ENCODE measurements at places on chromosomes 2 and 18.

- DNase-seq = no peak
Observed at GRCh38 chr2:176648700-176649297, 379.6 kb downstream of the MTX2 start.

GRCh38 chr2:217551252-217551899 lies 451.4 kb downstream of the TNS1 start:
- DNase-seq = peak; percentile 91

DNA sequence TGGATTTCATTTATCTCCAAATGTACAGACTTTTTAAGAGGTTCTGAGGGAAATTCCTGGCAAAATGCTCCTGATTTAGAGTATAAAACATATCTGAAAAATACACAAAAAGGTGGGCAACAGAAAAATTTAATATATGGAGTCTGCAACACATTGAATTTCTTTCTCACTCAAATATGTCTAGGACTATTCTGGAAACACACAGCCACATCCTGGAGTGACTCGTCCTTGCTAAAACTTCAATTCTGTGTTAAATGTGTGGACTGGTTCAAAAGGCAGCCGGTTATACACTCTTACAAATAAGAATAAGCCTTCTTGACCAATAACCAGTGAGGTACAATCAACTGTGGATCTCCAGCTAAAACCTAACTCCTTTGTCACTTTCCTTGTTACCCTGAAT lies 44.1 kb upstream of the RND3 start:
- DNase-seq = no peak

DNA sequence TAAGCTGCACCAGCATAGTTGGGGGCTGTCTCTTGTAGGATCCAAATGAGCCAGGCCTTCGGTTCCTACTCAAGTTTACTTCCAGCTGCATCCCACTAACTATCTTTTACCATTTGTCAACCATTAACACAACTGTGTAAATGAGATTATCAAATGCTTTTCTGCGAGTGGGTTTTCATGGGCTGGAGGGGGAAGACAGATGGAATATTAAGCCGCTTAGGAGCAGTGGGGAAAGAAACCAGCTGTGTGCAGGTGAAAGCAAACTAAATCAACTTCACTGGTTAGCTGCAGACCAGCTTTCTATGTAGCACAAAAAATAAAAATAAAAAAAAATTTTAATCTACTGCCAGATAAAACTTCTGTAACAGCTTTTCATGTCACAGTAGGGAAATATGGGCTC lies 307.3 kb upstream of the FBXO11 start:
- DNase-seq = no peak

- DNase-seq = no peak
Observed at GRCh38 chr2:84815146-84815545, 65.7 kb downstream of the TRABD2A start.

DNA sequence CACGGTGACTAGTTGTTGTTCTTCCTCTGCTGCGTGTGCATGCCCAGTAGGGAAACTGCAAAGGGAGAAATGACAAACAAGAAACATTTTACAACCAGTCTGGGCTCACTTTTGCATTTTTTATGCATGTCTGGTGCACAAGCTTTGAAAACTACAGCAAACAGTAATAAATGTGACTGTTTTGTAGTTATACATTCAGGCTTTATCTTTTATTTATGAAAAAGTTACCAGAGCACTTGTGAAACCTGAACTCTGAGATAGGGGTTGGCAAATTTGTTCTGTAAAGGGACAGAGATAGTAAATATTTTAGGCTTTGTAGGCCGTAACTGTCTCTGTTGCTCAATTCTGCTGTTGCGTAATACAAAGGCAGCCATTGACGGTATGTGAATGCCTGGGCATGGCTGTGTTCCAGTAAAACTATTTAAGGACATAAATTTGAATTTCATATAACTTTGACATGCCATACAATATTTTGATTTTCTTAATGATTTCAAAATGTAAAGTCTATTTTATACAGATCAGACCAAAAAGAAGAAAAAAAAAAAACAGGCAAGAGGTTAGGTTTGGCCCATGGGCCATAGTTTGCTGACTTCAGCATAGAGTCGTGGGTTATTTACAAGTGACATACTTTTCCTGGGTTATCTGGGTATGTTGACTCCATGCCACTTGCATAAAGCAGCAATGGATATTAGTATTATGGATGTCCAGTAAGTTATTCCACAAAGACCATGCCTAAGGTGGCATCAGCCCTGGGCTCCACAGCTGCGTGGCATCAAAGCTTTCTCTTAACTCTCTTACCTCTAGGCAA lies 53.6 kb upstream of the EML6 start:
- peak; percentile 91 for DNase-seq

- DNase-seq = no peak
Observed at GRCh38 chr2:88561646-88562388, 65.4 kb downstream of the EIF2AK3 start.

GRCh38 chr18:9741793-9742523 lies 33.9 kb downstream of the RAB31 start:
- no peak for DNase-seq

DNA sequence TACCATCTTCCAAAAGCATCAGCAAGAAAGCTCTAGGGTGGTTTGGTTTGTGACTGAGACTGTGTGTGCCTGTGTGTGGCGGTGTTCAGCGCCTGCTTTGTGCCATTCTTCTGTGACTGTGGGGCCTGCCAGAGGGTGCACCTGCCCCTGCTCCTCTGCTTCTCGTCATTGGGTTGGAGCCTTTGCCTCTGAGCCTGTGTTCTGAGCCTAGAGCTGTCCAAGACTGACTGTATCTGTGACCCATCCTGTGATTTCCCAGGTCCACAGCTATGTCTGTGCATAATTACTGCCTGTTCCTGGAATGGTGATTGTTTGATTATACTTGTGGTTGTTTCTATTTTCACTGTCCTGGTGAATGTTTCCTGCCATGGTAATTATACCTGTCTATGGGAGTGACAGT lies 57.1 kb upstream of the KLHL29 start:
- no peak for DNase-seq

- peak; percentile 70 for DNase-seq
Observed at GRCh38 chr18:31101183-31102024, 817 bp downstream of the DSC2 start.

DNA sequence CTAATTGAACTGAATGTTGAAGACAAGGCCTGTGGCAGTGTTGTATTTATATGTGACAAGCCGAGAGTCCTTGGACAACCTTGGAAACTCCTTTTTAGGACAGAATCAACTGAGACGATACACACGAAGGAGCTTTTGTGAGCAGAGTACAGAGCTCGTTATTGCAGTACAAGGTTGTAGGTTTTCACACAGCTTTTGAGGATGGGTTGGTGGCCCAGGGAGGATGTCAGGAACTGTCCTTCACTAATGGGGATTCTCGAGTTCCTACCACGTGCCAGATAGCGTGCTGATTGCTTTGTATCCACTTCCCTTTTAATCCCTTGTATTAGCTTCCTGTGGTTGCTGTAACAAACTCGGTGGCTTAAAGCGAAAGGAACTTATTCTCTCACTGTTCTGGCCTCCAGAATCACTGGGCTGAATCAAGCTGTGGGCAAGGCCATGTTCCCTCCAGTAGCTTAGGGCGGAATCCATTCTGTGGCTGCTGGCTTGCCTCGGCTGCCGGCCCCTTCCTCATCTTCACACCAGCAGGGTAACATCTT lies 20.2 kb downstream of the INPP4A start:
- DNase-seq = no peak

DNA sequence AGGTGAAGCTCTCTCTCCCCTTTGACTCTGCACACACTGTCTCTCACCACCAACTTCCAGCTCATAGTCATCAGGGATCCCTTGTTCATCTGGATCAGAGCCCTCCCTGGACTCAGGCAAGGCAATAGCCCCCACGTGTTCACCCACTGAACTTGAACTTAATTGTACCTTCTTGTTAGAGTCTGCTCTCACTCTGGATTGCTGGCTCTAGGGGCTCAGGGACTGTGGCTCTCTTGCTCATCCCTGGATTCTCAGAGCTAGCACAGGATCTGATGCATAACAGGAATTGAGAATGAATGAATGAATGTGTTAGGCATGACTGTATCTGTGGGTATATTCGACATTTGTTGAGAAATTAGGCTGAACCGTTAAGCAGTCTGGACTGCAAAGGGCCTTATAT lies 16.7 kb upstream of the ASAP2 start:
- no peak for DNase-seq

DNA sequence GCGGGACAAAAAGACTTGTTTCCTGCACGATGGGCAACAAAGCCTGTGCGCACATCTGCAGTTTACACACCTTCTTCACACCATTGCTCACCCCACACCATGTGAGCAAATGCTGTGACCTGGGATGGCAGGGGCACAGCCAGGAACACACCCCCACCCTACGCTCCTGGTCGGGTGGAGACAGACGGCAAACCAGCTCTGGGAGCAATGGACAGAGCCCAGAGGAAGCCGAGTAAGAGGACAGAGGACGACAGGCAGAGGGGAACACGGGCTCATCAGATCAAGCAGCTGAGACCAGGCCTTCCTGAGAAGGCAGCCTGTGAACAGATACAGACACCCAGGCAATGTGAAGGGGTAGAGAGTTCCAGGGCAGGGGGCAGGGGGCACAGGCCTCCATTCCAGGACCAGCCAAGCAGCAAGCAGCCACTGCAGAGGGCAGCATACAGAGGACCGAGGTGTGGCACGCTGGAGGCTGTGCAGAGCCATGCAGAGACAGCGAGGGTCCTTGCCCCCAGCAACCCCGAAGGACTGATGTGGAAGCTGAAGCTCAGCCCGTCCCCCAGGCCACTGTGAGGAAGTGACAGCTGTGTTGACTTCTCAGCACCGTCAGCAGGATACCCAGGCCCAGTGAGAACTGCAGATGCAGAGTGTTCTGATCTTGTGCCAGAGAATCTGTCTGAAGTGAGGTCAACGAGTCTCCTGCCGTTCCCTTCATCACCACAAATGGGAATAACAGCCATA lies 46.2 kb downstream of the PARD6G start:
- peak; percentile 43 for DNase-seq

- DNase-seq = peak; percentile 42
Observed at GRCh38 chr18:50870138-50870845, 8.6 kb upstream of the ME2 start.

GRCh38 chr2:44969936-44970335 lies 28.4 kb downstream of the SIX3 start:
- DNase-seq = no peak

- peak; percentile 21 for DNase-seq
Observed at GRCh38 chr2:54728669-54729120, 5.2 kb downstream of the EML6 start.

DNA sequence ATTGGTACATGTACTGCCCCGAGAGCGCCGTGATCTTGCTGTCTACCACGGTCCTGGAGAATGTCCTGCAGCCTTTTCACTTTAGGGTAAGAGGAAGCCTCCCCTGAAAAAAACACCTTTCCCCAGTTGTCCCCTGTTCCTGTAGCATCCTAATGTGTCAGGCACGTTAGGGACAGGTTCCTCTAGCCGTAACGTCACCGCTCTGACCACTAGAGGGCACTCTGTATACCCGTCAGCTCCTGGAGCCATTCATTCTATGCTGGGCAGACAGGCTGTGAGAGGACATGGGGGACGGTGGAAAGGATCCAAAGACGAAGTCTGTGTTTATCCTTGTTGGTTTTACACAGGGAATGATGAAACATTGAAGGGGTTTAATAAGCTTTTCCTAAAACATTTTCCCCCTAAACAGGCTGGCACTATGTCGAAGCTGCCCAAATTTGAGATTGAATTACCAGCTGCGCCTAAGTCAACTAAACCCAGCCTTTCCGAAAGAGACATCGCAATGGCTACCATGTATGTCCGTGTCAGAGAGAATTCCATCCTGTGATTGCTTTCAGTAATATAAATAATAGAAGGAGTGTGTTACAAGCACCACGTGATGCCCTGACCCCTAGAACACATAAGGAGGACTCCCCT lies 12.7 kb downstream of the RMC1 start:
- DNase-seq = peak; percentile 83

- DNase-seq = peak; percentile 73
Observed at GRCh38 chr18:57845605-57846074, 42.5 kb upstream of the ATP8B1 start.

DNA sequence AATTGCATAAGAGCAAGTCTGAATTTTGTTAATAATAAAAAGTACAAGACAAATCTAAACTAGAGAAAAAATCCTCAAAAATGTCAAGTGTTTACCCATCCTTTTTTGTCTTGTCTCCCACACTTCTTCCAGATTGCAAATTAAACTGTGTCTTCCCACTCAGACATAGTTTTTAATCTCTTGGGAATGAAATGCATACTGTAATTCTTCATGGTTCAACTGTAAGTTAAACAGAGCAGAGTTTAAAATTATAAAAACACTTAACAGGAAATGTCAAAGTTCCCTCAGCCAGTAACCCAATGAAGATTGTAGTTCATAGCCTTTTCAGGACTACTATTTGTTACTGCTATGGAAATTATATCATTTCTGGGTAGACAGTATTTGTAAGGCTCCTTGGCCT lies 171.8 kb downstream of the UBE2E3 start:
- DNase-seq = no peak

- DNase-seq = no peak
Observed at GRCh38 chr18:39991696-39992265, 1963.3 kb upstream of the PIK3C3 start.

DNA sequence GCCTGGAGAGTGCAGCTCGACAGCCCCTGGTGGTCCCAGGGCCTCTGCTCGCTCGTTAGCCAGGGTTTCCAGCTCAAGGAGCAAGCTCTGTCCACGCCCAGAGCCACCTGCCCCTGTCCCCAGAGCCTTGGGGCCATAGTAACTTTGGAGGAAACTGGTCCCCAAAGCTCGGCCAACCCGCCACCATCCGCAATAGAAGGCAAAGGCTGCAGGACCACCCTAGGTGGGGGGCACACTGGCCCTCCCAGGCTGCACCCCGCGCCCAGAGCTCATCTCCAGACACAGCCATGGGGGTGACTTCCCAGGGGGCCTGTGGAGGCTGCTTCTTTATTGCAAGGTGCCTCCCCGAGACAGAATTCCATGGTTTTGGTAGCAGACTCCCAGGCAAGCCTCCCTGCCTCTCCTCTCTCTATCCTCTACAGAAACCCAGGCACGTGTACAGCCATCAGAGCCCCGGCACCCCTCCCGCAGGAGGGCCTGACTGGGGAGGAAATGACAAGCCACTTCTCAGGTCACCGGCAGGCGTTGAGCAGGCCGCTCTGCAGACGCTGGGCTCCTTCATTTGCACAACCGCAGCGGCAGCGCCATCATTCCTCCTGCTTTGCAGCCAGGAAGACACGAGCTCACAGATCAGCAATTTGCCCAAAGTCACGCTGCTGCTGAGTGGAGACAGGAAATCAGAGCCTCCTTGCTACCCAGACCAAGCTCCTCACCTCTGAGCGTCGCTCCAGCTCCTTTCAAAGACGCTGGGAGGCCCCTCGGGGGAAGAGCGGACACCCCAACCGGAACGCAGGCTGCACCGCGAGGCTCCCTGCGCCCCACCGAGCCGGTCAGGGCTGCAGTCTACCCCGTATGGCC lies 80.2 kb downstream of the NDUFA10 start:
- DNase-seq = peak; percentile 18
